GM23338 (cell line): ENCODE measurements at places on chromosomes 5 and 9. TPM values are rescaled to one million over a fixed set of nuclear protein-coding genes. Genes with fewer than 3 reads are reported as not detected.

The GARIN3 gene
- not detected in 2 replicates for total RNA-seq

The SARDH gene
- total RNA-seq = 9.8 and 10.4 TPM in 2 replicates

DNA sequence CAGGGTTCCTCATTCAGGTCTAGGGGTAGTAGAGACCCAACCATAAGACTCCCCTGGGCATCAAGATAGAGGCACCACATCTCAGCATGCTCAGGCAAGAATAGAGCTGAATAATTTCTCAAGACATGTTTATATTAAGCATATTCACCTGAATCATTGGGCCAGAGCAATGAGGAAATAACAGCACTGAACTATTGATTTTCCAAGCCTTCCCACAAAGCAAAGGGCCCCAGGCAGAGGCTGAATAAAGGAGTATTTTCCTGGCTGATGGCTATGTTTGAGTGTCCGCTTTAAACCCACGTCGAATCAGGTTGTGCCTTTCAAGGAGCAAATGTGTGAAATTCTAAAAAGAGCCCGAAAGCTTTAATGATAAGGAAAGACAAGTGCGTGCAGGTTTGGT is 129.2 kb downstream of the HSD17B3 start:
- no peaks in the 10 kb centered on the region for H3K27me3 ChIP-seq
- H3K36me3 ChIP-seq = no peaks in the 10 kb centered on the region

- no peaks in the 10 kb centered on the region for H3K4me1 ChIP-seq
- H3K36me3 ChIP-seq = no peaks in the 10 kb centered on the region; the same call in 1 of the 2 replicates
- H3K27me3 ChIP-seq = no peaks in the 10 kb centered on the region
- H3K27ac ChIP-seq = no peak overlapping the region
- H3K4me3 ChIP-seq = no peak overlapping the region
- no peak for DNase-seq
Measured at GRCh38 chr5:67360047-67360446, 163.4 kb upstream of the CD180 start.

GRCh38 chr9:117278471-117279035 is 136.3 kb downstream of the ASTN2 start:
- no peaks in the 10 kb centered on the region for H3K36me3 ChIP-seq
- no peak overlapping the region for H3K27ac ChIP-seq
- H3K27me3 ChIP-seq = no peaks in the 10 kb centered on the region
- no peak for DNase-seq
- H3K4me1 ChIP-seq = peaks cover 6% of the 10 kb centered on the region

- DNase-seq = no peak
- no peak overlapping the region for H3K4me3 ChIP-seq
- H3K4me1 ChIP-seq = peaks cover 8% of the 10 kb centered on the region; the same call in 1 of the 2 replicates
- no peaks in the 10 kb centered on the region for H3K36me3 ChIP-seq
Measured at GRCh38 chr5:40555886-40556285, 123.8 kb upstream of the PTGER4 start.

DNA sequence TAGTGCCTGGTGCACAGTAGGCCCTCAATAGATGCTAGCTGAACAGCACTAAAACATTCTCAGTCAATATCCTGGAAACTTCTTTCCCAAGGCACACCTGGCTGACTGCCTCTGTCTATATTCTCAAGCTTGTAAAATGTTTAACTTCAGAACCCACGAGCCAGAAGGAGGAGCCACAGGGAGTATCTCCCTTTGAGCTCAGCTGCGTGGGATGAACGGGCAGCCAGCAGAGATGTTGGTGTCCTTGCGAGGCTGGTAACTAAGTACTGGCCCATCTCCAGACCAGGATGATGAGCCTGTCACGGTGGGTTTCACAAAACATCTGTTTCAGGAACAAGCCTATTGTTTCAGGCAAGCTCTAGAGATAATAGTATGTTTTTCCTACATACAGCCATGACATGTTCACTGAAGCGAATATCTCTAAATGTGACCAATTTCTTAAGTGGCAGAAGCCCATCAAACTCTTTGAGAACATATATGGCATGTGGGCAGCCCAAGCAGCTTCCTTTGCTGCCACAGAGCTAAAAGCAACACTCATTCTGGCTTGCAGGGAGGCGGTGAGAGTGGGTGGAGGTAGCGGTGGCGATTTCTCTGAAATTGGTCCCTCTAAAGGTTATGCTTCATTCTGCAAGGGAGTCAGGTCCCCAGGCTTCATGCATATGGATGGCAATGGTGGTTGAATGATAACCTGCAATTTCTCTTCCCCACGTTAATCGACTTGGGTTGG is 206.2 kb downstream of the TTLL11 start:
- no peak overlapping the region for H3K27ac ChIP-seq
- 0 out of 2 replicates have a peak, but pooled peaks cover 7% of the 10 kb centered on the region for H3K4me1 ChIP-seq
- no peaks in the 10 kb centered on the region for H3K36me3 ChIP-seq
- no peak overlapping the region for H3K4me3 ChIP-seq
- DNase-seq = no peak
